Stimulated activated naive CD4-positive, alpha-beta T cell treated with Interleukin-2 at 50 U/mL for 16 hours (primary cell): ENCODE measurements at places on chromosomes 12 and 14.

DNA sequence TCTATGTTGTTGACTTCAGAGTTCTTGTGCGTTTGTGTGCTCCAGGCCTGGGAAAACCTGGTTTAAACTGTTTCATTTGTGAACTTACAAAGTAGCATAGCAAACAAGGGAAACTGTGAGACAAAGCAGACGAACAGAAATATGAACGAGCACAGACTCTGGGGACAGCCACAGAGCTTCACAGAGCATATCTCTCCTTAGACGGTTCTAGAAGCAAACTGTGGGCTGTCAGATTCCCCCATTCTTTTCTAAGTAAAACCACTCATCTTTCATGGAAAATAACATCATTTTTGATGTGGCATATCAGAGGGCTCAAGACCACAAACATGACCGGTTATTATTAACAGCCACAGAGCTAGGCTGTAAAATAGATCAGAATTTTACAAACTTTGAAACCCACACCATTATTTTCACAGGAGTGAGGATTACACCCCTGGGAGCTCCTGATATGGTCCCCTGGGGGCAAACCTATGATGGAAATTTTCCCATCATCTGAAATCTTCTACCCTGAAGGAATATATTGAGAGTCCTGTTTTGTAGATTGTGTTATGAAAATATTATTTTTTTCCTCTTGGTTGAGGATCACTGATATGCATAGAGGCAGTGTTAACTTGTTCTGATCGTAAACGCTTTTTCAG, 102.0 kb downstream of the ADGRD1 start:
- no peak for DNase-seq

DNA sequence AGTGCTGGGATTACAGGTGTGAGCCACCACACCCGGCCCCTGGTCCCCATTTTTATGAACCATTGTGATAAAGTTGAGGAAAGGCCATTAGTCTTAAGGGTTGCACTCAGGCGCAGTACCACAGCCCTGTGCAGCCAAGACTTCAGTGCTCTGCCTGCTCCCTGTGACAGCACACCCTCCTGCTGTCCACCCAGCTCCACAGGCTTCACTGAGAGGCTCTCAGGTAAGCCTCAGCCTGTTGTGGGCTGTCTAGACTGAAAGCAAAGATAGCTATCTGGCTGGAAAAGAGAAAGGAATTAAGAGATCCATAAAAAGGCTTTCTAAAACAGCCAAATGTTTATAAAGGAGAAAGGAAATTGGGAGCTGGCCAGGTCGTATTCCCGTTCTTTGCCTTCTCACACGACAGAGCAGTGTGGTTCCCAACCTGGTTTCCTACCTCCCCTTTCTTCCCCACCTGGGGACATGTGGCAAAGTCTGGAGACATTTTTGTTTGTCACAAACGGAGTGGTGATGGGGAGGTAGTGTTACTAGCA, 19.1 kb upstream of the DNM1L start:
- no peak for DNase-seq

DNA sequence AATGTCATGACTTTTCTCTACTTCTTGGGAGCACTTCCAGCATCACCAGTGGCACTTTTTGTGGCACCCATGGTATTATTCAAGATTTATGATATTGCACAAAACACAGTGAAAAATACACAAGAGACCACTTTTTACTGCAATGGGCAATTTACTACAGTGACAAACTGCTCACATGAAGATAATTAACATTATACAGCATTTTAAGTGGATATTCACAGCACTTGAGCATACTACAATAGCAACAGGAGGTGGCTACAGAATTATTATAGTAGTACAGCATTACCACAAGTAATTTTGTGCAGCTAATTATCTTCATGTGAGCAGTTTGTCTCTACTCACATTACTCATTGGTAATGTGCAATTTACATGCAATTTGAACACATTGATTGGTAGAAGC, 18.3 kb downstream of the IL26 start:
- no peak for DNase-seq

DNA sequence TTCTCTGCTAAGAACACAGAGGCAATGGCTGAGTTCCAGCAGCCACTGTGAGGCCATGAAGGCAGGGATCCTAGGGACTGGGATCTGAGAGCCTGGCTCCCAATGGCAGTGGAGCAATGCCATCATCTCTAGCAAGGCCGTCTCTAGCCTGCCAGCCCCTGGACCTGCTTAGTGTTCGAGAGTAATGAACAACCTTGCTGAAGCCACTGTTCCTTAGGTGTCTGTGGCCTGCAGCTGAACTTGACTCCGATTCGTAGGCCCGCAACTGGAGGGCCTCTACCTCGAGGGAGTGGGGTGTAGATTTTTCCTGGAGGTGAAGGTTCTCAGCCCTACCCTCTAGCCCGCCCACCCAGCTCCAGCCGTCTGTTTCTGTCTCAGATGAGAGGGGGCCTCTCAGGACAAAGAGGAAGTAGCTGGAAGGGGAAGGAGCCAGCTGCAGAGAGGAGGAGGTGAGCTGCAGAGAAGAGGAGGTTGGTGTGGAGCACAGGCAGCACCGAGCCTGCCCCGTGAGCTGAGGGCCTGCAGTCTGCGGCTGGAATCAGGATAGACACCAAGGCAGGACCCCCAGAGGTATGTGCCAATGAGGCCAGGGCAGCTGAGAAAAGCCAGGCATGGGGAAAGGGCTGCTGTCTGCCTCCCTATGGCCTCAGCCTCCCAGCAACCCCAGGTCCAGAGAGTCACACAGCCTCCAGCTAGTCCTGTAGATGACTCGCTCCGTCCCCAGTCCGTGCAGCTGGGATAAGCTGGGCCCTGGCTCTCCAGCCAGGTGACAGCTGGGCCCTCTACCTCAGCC, at the start of gene PLD4:
TSS of gene PLD4 (plus strand) at position 459 of the 793 bp plus-strand sequence. CDS start 2,262 bp downstream, outside the sequence.
- no peak for DNase-seq

DNA sequence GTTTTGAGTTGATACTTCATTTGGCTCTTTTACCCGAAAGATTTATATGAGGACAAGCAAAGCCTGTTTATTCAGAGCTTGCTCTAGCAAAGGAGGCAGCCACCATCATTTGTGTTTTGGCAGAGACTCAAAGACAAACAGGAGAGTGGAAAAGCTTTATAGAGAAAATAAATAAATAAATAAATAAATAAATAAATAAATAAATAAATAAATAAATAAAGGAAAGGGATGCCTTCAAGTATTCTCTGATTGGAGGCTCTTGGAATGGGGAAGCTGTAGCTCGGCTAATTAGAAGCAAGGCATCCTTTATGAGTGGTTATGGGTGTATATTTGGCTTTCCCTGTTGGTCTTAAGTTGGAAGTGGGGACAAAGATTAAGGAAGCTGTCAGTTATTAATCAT, 229.8 kb downstream of the RASSF9 start:
- no peak for DNase-seq

GRCh38 chr14:84036840-84037239, 1493.1 kb upstream of the FLRT2 start:
- no peak for DNase-seq

DNA sequence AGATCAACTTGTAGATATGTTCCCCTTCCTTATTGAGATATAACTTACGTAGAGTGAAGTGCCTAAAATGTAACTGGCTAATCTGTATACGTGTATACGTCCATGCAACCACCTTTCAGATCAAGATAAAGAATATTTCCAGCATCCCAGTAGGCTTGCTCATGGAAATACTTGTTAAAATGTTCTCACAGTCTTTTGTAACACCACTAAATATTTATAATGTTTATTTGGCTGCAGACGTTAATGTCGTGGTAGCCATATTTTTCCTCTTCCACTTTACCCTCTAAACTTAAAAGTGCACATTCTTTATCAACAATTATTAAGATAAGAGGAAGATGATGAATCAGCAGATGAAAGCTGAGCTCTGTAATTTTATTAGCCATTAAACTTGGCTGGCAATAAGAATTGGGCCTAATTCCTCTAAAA, 447.4 kb downstream of the AEBP2 start:
- no peak for DNase-seq

- DNase-seq, result no peak
These were observed 1179.7 kb downstream of the VRK1 start for GRCh38 chr14:97976861-97977260.

DNA sequence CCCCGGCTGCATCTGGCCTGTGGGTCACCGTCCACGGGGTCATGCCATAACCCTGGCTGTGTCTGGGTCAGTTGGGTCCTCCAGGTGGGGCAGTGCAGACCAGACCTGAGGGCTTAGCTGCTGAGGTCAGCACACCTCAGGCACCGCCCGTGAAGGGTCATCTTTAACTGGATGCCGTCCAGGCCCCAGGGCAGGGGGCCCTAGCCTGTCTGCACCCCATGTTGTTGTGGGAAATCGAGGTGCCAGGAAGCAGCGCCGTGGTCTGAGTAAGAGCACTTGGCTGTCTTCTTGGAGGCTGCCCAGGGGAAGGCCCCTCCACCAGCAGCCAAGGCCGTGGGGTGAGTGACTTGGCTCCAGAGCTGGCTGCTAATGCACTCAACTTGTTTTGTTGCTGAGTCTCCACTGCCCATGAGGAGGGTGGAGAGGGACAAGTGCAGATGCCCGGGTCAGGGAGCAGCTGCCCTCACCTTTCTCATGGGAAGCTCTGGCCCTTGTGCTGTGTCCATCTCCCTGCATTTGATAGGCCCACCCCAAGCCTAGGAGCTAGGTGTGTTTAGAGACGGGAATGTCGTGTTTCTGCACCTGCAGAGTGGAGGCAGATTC, 317.2 kb downstream of the TMEM121 start:
- no peak for DNase-seq

DNA sequence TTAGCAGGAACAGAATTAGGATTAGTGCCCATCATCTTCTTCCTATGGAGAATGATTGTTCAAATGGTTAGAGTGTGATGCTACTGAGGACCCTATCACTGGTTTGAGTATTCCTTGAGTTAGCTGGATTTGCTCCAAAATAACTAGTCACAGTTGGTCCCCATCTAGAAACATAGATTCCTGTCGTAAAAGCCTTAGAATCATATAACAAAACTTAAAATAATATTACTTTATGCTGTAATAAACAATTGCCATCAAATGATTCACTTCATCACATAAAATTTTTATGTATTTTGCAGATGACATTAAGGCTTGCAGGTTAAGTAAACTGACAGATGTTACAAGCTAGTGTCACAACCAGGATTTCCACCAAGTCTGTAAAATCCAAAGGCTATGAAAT, 209.8 kb downstream of the CCER1 start:
- no peak for DNase-seq

DNA sequence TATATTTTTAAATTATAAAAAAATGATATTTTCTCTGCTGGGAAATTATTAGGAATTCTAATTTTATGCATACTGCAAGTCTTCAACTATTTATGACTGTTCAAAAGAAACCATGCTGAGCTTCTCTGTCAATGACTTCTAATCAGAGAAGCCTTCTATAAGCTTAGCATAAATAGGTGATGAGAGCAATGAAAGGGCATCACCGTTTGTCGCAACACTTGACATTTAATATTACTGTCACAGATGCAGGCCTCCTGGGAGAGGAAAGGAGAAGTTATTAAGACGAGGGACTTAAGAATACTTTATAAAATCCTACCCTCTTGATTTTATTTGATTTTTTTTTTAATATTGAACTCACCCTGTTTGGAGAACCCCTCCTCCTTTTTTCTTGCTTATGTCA, 69.8 kb downstream of the CAPZA3 start:
- DNase-seq, result no peak

DNA sequence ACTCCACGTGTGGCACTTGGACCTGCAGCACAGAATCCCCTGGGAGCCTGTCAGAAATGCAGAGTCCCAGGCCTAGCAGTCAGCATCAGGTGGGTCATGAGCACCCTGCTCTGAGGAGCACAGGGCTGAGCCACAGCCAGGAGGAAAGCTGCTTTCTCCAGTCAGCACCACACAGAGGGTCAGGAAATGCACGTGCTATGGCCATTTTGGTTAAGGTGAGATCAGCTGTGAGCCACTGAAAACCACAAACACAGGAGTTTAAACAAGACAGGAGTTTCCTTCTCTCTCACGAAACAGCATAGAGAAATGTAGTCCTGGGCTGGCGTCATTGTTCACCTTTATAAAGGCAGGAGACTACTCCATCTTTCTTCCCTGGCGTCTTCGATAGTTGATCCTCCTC, 204.5 kb upstream of the SFSWAP start:
- DNase-seq, result no peak

- no peak for DNase-seq
These were observed 4.9 kb downstream of the BMP4 start for GRCh38 chr14:53951627-53952303.

DNA sequence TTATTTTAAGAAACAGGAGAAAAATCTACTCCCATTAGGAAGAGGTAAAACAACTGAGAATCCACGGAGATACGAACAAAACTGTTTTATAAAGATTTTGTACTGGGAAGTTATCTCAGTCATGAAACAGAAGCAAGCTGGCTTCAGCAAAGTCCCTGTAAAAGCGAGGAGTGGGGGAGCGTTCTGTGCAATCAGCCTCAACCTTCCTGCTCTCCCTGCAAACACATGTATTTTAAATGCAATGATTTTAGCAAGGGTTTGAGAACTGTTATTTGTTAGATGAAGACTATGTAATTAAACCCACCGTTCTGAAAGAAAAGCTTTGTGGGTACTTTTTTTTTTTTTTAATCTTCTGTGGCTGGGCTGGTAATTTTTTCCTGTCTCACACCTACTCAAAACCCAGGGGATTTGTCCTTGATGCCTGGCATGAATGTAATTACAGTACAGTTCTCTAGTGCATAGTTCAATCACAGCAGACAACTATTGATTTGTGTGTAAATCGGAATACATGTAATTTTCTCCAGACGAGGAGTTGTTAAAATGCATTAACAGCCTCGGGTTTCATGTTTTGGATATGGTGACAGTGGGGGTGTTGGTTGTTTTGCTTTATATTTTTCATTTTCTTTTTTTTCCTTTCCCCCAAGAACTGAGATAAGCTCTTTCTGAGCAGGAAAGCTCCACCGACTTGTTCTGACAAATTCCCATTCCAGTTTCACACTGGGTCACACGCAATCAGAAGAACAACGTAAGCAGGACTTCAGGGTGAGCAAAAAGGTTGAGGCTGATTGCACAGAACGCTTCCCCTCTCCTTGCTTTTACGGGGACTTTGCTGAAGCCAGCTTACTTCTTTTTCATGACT, 153.6 kb downstream of the PHLDA1 start:
- DNase-seq, result no peak

- no peak for DNase-seq
These were observed 85.6 kb downstream of the GALNT9 start for GRCh38 chr12:132243596-132244310.
